Left lung (tissue), 14 donors: ENCODE measurements at places on chromosomes 1 and 21. TPM values are rescaled to one million over a fixed set of nuclear protein-coding genes. Genes with fewer than 3 reads are reported as not detected.

DNA sequence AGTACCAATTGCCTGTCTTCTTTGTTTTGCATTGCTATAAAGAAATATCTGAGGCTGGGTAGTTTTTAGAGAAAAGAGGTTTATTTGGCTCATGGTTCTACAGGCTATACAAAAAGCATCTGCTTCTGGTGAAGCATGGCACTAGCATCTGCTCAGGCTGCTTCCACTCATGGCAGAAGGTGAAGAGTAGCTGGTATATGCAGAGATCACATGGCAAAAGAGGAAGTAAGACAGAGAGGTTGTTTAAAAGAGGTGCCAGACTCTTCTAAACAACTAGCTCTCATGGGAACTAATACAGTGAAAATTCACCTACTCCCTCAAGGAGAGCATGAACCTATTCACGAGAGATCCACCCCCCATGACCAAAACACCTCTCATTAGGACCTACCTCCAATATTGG lies 56.7 kb upstream of the GUCA2B start:
- DNase-seq: no peak

DNA sequence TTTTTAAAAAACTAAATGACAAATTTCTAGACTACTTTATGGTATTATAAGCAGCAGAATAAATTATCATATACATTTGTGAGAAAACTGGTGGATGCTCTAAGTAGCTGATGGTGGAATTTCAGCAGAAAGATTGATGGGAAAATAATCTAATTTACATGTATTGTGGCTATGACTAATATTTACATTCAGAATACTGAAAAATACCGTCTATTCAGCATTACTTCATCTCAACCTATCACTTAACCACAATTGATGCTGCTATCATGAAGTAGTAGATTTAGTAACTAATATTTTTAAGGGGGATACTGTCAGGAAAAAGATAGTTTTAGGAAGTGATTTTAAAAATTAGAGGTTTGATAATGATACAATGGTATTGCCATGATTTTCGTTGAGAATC lies 137.9 kb downstream of the IFI44 start:
- no peak for DNase-seq

DNA sequence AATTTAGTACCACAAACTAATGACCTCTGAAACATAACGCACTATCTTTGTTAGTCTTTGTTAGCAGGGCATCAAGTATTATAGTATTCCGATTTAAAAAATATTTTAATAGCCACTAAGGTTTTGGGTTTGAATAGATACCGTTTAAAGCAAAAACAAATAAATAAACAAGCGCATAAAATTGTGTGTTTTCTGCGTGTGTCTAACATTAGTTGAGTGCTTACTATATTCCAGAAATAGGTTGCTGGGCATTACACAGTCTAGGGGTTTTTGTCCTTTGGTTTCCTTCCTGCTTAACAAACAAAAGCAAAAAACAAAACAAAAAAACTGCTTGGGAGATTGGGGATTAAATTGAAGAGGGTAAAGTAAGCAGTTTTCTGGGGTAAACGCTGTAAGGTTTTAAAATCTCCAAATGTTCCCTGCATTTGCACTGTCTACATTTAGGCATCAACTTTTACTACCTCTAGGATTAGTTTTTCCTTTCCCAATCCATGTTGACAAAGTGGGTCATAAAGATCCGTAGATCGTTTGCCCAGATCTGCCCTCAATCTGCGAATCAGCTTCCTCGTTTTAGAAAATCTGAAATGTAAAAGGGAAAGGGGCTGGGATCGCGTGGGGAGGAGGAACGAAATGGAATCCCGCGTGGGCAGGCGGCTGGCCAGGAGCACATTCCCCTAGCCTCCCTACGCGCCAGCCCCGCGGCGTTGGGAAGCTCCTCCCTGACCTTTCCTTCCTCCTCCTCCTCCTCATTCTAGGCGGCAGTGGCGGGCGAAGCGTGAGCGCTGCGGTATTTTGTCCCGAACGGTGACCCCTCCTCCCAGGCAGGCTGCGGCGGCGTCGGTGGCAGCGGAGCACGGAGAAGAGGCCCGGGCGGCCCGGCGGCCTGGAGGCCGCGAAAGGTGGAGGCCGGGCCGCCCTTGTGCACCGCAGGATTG lies at the start of gene KCTD3:
Gene KCTD3 (plus strand): TSS at position 749 of the 935 bp plus-strand sequence. CDS start 382 bp downstream, outside the sequence.
- peak; percentile 80 for DNase-seq

DNA sequence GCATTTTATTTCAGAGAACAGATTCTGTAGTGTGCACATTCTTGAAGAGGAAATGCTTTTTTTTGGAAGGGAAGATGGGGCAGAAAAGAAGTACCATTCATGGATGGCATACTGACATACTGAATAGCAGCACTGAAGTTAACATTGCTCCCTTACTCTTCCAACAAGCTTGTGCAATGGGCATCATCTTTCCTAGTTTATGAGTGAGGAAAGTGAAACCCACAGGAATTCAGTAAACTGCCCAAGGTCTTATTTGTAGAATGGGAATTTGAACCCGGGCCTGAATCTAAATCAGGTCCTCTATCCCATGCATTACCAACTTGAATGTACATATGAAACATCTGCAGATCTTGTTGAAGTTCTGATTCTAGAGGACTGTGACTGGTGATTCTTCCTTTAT lies 215.7 kb upstream of the FGGY start:
- no peak for DNase-seq

DNA sequence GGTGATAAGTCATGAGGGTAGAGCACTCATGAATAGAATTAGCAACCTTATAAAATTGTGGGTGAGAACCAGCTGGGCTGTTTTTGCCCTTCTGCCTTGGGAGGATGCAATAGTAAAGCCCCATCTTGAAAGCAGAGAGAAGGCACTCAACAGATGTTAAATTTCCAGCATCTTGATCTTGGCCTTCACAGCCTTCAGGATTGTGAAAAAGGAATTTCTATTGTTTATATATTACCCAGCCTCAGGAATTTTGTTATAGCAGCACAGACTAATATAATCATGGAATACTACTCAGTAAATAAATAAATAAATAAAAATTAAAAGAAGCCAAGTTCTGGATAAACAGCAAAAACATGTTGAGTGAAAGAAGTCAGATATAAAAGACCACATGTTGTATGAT lies 175.2 kb downstream of the KCNT2 start:
- no peak for DNase-seq

- no peak for DNase-seq
Observed at GRCh38 chr1:213387380-213388015, 336.5 kb downstream of the RPS6KC1 start.

WDR47 gene
- 17.5 TPM for polyA plus RNA-seq
